ENCODE measurements at places on chromosomes 12 and 14.
A peak's percentile ranks its signal among the peaks of the same experiment; 100 is the strongest.

DNA sequence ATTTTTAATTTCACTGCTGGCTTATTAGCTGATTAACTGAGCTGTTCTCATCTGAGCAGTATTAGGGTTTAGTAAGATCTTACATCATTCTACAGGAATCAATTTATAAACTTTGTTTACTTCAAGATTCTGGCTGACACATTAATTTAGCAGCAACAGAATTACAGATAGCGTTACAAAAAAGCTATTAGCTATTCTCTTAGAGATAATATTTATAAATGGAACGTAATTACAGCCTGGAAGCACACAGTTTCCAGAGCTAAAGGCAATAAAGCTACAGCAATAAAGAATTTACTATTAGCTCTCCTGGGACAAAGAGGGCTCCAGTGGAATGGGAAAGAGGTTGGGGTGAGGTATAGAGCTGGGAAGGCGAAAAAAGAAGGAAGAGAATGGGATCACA is 34.7 kb downstream of the PDE6H start:
- DNase-seq, result no peak

DNA sequence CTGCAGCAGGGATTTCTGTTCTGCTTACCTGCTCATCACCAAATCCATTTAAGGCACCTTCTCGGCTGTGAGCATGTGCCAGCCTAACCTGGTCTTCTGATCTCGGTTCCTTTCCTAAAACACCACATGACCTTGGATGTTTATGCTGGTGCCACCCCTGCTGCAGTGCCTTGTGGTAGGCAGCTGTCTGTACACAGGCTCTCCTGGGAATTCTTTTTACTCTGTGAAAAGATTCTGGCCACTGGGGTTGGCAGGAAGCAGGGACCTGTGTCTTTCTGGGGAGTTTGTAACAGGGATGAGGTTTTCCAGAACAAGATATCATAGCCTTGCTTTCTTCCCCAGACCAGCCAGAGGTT is 10.4 kb upstream of the PLEKHG3 start:
- DNase-seq, result peak; percentile 78

DNA sequence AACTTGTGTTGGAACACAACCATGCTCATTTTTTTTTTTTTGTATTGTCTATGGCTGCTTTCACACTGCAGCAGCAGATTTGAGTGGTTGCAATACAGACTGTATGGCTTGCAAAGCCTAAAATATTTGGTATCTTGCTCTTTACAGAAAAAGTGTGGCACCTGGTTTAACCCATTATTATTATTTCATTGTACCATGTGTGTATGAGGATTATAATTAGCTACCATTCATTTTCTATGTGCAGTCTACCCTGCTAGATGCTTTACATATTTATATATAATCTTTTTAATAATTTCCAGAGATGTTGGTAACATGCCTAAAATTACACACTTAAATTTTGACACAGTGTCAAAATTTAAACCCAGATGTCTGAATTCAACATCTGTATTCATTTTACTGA is 37.7 kb downstream of the SPATS2 start:
- no peak for DNase-seq

- DNase-seq, result peak; percentile 76
These were observed at the start of gene CHST11 for GRCh38 chr12:104456417-104456949. CHST11 (plus strand) TSS chr12:104456948.

GRCh38 chr12:15602051-15602672 is 187.0 kb downstream of the EPS8 start:
- DNase-seq, result no peak

DNA sequence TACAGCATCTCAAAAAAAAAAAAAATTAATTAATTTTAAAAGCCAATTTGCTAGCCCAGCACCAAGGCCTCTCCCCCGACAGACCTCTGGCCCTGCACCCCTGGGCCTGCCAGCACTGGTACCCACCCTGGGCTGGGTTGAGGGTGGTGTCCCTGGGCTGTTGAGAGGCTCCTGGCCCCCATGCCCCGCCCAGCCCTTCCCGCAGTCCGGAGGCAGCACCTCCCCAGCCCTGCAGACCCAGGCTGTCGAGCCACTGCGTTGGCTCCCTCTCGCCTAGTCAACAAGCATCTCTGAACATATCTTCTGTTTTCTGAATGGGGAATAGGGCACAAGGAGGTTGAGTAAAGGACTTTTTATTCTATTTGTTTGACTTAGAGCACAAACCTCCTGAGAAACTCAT is 87.1 kb downstream of the FBXL14 start:
- no peak for DNase-seq

DNA sequence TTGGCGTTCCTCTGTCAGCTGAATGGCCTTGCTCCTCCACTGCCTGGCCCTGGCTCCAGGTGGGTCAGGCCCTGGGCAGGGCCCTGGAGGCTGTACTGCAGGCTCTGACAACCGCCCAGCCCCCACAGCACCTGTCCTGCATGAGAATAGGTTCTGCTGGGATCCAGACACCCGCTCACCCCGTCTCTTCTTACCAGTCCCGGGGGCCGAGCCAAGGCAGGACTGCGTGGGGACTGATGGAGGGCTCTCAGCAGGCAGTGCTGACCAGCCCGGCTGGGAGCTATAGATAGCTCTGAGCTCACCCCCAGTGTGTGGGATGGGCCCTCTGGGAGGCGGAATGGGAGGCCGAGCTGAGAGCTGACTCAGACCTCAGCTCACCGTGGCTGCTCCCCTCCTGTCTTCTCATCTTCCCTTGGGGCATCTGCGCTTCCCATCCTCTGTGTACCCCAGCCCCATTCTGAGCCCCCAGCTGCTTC is 39.6 kb downstream of the TEAD4 start:
- DNase-seq, result no peak

- DNase-seq, result no peak
These were observed 1.1 kb upstream of the C14orf132 start for GRCh38 chr14:96037891-96038557.

GRCh38 chr12:58089588-58089987 is 148.2 kb downstream of the ATP23 start:
- no peak for DNase-seq

GRCh38 chr12:133081159-133081780 is 547 bp downstream of the ZNF140 start:
- no peak for DNase-seq

DNA sequence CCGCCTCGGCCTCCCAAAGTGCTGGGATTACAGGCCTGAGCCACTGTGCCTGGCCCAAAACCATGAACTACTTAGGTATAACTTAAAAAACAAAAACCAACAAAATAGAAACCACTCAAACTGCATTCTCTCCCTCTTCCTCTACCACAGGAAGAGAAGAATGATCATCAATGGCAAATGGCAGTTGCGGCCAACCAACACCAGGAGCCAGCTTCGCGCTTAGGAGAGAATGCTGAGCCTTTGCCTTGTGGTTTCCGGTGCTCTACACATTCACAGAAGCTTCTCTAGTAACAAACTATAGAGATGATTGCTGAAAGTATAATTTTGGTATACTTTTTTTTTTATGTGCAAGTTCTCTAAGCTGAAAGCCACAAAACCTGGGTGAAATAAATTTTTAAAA is 17.1 kb downstream of the CATSPERB start:
- DNase-seq, result no peak

- DNase-seq, result no peak
These were observed 878.9 kb upstream of the SEL1L start for GRCh38 chr14:82412545-82412944.

- no peak for DNase-seq
These were observed 112.8 kb downstream of the NAV3 start for GRCh38 chr12:77943466-77943865.

DNA sequence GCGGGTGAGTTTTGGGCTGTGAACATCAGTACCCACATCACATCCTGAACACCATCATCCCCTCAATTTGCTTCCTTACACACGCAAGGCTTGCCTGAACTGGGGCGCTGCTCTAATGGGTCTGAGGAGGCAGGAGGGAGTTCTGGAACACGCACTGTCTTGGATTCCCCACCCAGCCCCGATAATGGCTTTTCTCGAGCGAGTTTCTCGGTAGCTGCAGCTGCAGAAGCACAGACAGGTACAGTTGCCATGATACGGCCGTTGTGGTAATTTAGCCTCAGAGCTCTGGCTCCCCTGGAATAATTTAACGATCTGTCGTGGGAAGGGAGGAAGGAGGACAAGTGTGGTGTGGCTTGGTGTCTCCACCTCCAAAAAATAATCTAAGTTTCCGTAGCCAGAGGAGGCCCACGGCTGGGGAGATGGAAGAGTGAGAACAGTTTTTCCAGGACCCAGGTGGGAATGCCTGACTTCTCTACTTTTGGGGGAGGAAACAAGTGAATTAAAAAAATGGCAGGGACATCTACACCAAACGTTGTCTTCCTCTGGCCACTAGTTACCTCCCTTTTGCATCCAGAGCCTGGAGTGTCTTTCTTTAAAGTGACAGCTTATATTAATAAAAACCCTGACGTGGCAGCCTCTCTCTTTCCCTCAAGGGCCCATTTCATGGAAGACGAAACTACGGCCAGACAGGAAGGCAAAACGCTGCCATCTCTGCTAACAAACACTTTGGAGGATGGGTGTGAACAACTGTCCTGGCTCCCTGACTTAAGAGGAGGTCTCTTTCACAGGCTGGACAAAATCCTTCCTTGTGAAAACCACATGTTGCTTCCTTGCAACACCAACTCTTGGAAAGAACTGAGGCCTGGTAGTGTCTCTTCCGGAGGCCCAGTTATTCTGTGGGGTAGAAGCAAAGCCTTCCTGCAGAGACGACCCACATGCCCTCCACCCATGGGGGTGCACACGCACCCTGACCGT is 84.8 kb downstream of the RBM19 start:
- DNase-seq, result peak; percentile 27

Data from NCI-H2107 (cell line).